ENCODE measurements at places on chromosomes 3 and 15.
A peak's percentile ranks its signal among the peaks of the same experiment; 100 is the strongest.

DNA sequence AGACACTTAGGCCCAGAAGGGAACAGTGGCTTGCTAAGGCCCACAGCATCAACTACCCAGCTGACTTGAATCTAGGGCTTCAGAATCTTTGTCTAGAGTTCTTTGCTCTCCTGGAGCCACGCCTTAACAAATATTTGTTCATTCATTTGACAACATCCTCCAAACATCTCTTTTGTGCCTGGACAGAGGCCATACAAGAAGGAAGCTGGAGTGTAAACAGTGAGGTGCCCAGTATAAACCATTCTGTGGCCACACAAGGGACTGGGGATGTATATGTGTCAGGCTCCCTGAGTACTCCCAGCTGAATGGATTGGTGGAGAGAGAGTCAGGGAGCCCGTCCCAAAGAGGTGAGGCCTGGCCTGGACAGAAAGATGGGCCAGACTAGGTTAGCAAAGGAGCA lies 3.4 kb downstream of the CIB2 start:
- DNase-seq = no peak

DNA sequence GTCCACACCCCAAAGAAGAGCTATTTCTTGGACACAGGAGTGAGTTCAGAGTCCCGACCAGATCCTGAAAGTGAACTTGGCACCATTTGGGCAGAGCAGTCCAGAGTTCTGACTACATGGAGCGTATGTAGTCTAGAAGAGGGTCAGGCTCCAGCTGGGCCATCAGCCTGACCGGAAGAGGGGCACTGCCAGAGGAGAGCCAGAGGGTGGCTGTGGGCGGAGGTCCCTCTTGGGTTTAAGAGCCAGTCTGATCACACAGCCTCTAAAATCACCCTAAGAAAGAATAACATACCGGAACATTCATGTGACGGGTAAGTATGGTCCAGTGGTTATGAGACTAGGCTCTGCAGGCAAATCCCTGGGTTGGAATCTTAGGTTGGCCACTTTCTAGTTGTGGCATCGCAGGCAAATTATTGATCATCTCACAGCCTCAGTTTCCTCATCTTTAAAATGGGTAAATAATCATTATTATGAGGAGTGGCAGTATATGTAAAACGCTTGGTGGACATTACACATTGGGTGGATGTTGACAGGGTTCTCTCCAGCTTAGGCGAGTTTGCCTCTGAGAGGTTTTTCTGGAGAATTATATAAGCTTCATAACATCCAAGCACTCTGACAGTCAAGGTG lies 2.1 kb upstream of the RAP2B start:
- DNase-seq = no peak

- DNase-seq = no peak
These were observed 140.4 kb downstream of the RORA start for GRCh38 chr15:61088675-61089074.

DNA sequence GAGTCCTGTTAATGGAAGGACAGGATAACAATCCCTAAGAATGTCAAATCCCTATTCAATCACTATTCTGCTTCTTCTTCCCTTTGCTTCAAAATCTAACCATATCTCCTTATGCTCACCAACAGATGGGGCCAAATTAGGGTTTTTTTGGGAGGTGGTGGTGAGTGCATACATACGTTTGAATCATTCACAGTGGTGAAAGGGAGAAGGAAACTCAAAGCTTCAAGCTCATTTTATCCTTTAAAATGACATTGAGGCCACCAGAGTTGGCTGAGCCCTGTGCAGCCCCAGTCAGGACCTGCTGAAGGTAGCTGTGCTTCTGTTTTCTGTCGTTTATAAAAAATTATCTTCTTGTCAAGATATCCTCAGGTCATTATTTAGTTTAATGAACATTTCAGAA lies 607.5 kb upstream of the AGTR1 start:
- no peak for DNase-seq

DNA sequence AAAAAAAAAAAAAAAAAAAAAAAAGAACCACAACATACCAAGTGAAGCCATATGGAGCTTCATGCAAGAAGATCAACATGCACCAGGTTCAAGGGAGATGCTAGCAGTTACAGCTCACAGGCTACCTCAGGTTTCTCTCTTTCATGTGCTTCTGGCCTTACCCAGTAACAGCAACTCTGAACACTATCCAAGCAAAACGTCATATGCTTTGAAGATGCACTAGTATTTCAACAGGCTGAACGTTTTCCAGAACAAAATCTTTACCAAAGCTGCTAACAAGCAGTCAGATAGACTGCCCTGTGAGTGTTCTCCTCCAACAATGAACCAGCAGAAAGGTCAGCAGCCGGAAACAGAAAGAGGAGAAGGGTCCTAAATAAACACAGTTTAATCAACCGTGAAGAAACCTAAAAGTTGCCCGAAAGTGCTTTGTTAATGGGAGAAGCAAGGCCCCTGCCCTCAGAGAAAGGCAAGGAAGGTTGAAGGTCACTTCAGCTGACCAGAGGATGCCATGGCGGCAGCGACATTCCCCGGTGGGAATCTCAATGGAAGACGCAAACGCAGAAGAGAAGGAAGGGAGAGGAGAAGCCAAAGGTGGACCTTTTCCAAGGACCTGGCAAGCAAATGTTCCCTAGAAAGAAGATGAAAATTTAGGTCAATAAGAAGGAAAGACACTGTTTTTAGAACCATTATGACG lies 80.1 kb downstream of the CCNL1 start:
- no peak for DNase-seq

GRCh38 chr3:148873977-148874376 lies 8.9 kb downstream of the CPA3 start:
- no peak for DNase-seq

GRCh38 chr3:71564361-71564760 lies 19.2 kb downstream of the FOXP1 start:
- no peak for DNase-seq

DNA sequence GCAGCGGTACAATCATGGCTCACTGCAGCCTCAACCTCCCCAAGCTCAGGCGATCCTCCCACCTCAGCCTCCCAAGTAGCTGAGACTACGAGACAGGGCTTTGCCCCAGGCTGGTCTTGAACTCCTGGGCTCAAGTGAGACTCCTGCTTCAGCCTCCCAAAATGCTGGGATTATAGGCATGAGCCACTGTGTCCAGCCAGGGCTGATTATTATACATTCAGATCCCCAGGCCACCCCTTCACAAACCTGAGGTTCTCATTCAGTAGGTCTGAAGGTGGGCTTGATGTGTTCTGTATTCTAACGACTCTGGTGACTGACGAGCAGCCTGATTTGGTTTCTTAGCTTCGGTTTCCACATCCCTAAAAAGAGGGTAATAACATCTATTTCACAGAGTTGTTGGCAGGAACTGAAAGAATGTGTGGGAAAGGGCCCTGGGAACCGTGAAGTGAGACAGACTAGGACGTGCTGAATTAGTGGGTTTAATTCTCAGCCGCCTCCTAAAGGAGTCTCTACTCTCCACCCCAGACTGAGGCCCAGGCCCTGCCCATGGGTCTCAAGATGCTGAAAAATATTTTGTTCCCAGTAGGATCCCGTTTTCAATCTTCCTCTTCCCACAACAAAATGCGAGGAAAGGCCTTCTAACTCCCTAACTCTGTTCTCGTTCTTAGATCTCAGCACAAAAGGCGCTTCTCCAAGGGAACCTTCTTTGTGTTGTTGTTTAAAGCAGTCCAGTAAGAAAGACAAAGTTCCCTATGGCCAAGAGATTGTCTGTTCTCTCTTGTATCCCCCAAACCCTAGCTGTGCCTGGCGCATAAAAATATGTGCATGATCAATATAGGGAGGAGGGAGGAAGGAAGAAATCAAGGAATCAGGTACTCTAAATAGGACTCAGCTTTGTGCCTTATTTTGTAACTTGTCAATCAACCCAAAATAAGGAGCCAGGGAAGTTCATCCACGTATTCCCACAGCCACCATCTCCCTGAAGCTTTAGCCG lies 210.0 kb upstream of the TOPAZ1 start:
- DNase-seq = no peak

- peak; percentile 82 for DNase-seq
These were observed at the start of gene NEK10 for GRCh38 chr3:27368831-27369607. TSS of gene NEK10 (minus strand) at chr3:27369383. CDS start at chr3:27352882, 16,501 bp downstream.

GRCh38 chr15:57309856-57310760 lies 66.2 kb upstream of the CGNL1 start:
- no peak for DNase-seq

- DNase-seq = no peak
These were observed 29.0 kb downstream of the TTBK2 start for GRCh38 chr15:42891569-42891968.

GRCh38 chr3:75129101-75129500 lies 514.6 kb upstream of the CNTN3 start:
- DNase-seq = no peak

DNA sequence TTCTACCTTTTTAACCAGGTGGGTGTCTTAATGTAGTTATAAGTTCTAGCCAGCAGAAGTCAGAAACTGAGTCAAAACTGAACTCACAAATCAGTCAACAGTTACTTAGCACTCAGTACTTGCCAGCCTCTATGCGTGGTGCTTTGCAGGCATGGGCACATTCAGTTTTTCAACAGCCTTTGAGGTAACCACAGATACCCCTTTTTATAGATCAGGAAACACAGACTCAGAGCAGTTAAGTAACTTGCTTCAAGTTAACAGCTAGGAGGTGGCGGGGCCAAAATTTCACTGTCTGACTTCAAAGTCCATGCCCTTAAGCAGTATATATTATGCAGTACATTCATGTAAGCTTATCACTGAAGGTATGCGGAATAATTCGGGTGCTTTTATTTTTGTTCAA lies 139.4 kb downstream of the FHIT start:
- DNase-seq = no peak

DNA sequence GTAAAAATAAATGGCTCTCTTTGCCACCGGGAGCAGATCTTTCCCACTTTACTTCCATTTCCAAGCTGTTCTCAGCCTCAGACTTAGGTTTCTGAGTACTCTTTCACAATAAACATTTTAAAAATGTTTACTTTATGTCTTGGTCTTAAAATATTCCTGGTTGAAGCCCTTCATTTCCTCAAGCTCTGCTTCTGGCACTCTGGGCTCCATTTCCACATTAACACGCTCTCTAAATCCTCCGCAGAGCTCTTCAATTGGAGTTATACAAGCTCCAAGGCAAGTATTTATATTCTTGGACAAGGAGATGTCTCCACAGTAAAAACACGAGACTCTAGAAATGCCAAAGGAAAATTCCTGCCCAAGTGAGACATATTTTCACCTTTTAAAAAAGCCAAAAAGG lies 169.3 kb downstream of the GREM1 start:
- DNase-seq = no peak

- DNase-seq = no peak
These were observed 194.6 kb upstream of the TPM1 start for GRCh38 chr15:62847900-62848489.

GRCh38 chr3:46442576-46443530 lies 21.9 kb downstream of the LTF start:
- no peak for DNase-seq

DNA sequence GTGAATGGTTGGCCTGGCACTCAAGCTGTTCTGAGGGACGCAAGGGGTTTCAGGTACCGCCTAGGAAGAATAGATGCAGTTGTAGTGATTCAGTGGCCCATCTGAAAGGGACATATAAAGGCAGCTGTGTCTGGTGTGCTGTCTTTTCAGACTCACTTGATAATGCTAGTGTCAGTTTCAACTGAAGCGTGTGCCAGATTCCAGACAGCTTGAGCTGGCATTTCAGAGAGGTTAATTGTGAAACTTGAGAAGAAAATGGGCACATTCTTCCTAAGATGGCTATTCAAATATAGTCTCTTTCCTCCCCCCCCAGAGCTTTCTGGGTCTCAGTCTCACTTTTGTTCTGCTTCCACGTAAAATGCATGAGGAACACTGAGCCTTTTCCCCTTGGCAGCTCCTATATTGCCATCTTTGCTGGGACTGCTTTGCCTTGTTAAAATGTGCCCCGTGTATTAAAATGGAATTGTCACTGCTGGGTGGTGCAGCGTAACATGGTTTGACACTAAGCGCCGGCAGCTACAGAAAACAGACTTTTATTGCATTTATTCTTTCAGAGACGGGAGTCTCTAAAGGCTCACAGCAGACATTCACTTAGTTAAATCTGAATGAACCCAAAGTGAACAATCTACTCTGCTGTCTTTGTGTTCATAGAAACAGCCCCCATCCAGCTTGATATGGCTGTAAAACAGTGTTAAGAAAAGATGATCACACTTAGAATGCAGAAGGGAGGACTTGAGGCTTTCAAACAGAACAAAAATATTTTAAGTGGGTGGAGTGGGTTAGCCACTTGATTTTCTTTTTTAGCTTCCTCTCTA lies 478.7 kb downstream of the RBMS3 start:
- DNase-seq = no peak

- DNase-seq = no peak
These were observed 96.7 kb downstream of the NFKBIZ start for GRCh38 chr3:101945980-101946379.

DNA sequence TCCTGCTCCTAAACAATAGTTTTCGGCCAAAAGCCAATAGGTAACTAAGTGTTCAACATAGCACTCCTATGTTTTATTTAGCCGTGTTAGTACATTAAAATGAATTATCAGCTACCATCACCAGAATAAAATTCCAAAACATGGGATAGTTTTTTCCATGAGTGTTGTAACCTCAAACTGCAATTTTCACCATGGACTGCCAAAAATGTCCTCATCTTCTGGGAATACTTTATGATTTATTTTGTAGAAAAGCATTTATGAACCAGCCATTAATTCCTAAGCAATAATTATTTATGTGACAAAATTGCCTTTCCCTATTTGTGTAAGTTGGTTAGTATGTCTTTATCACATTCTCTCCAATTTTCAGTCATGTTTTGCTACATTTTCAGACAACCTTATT lies 438.1 kb downstream of the NAALADL2 start:
- DNase-seq = no peak

DNA sequence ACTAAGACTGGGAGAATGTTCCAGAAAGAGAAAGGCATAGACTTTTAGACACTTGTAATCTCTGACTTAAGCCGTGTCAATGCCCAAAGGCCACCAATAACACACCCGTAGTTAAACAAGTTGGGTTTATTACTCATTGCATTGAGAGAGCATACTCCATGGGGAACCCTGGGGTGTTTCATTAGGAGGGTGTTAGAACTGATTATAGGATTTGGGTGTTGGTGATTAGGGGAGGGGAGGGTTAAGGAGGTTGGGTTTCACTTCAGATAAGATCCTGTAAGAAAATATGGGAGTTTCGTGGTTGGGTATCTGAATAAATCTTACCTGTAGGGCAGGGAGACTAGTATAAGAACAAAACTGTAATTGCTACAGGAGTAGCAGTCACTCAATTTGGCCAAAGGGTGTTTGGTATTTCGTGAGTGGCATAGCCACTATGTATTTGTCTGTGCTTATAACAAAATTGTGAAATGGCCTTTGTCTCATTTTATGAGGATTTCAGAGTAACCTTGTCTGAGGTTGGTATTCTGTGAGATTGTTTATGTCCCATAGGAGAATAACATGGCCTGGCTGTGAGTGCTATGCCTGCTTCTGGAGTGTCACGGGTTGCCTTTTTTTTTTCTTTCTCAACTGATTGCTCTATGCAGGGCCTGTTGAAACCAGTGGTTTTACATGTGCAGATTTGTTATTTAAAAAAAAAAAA lies 2.9 kb downstream of the HACD3 start:
- no peak for DNase-seq

GRCh38 chr15:85761635-85762034 lies 33.1 kb downstream of the KLHL25 start:
- no peak for DNase-seq

GRCh38 chr3:56001537-56001936 lies 466.7 kb downstream of the ERC2 start:
- no peak for DNase-seq
